ENCODE measurements at places on chromosomes 12 and 14.

DNA sequence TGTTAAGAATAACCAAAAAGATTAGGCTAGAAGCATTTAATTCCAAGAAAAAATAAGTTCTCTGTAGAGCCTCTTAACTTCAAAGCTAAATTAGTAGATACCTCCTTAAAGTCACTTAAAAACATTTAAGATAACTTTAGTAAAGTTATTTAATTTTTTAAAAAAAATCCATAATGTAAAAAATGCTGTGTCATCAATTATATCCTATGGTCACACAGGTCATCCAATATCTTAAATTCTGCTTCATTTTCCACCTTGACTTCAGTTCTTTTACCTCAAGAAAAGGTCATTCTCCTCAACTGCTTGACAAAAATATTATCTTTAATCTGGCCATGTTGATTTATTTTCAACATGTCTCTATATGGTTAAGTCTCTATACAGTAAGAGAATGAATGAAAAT is 274.3 kb downstream of the PRKD1 start:
- no peak for DNase-seq

- no peak for DNase-seq
These were observed 94.1 kb downstream of the ANO6 start for GRCh38 chr12:45309836-45310626.

DNA sequence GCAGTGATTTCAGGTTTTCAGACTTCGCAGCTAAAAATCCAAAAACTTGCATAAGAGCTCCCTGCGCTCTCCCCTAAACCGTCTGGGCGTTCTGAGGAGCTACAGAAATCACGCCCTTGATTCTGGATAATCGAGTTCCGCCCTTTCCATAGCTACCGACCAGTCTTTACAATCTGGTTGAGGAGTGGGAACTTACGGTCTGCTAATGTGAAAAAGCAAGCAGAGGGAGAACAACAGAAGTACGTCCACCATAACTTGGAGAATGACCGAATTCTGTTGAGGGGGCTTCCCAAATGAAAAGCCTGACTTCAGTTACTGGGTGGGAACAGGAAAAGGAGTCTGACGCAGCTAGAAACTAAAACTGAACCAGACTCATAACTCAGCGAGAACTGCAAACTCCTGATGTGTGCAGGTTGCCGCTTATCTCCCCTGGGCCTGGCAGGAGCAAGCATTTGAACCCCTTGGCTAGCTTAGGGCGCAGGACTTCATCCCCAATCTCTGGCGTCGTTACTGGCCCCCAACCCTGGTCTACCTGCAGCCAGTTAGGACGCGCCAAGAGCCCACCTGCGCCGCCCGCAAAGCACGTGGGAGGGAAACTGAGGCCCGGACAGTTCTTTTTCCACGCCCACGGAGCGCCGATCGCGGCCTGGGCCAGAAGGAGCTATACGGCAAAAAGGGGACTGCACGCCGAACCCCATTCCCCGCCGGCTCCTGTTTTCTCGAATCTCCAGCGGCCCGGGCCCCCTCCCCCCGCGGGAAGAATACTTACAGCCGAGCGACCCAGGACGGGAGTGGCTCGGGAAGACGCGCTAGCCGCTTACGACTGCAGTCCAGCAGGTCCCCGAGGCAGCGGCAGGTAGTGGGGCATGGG is 838 bp downstream of the LRIG3 start:
- peak; percentile 53 for DNase-seq

GRCh38 chr12:6770600-6770999 is 1.7 kb upstream of the LAG3 start:
- no peak for DNase-seq

DNA sequence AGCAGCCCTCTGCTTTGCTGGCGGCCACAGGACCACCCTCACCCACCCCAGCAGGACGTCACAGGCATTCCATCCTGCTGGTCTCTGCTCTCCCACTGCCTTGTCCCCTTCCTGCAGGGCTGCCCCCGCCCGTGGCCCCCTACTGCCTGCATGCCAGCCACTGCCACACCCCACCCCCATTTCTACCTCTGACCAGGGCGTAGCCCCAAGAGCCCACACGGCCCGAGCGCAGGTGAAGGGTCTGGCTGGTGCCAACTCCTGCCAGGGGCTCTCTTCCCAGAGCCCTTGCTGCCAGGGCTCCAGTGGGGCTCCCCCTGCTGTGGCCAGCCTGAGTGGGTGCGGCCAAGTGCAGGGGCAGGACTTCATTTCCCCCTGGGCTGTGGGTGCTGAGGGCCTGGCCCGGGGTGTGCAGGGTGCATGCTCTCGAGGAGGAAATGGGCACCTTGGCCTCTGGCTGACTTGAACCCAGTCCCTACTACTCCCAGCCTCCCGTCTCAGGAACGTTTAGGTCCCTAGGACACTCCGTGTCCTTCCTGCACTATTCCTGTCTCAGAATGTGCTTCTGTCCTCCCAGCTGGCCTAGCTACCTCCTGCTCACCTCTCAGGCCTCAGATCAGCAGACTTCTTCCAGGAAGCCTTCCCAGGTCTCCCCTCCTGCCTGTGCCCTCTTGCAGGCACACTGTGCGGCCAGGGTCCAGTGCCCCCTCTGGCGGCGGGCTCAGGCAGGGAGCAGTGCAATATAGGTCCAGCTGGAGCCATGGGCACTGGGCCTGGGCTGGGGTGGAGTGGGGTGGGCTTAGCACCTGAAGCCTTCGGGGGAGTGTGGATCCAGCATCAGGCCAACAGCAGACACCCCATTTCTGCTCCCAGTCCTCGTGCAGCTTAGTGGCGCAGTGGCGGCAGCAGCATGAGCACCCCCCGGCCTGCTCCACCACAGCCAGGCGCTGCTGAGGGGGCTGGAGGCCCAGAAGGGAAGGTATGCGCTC is 1.4 kb downstream of the LBHD2 start:
- DNase-seq: no peak

DNA sequence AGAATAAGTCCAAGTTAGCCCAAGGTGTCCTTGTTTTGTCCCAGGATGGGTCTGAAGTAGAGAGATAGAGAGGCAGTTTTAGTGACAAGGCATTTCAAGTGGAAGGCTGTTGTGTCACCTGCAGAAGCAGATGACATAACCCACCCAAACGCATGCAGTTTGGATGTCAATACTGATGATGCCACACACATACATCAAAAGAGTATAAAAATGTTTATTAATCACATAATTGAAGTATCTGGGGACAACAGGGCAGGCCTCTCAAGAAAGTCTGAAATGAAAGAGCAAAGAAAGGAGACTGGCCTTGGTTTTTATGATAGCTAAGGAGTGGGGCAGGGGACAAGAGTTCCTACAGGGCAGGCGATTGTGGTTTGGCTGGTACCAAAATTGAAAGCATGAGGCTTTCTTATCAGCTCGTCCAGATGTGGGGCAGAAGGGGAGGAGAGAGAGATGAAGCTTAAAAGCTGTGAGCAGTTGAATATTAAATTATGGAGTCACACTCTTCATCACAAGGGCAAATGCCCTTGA is 78.4 kb upstream of the TSPAN8 start:
- DNase-seq: no peak

DNA sequence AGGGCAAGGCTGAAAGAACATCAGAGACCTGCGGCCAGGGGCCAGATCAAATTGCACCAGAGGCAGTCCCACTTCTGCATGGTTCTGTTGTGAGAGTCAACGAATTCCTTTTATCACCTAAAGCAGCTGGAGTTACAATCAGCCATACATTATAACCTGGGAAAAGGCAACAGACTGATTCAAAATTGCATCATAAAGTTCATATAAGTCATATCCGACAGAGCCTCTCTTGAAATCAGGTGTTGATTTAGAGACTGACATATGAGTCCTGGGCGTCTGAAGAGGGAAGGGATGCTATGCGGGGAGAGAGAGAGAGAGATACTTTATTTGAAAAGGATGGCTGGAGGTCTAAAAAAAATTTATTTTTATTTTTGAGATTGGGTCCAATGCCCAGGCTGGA is 89.4 kb downstream of the EFCAB11 start:
- DNase-seq: no peak

DNA sequence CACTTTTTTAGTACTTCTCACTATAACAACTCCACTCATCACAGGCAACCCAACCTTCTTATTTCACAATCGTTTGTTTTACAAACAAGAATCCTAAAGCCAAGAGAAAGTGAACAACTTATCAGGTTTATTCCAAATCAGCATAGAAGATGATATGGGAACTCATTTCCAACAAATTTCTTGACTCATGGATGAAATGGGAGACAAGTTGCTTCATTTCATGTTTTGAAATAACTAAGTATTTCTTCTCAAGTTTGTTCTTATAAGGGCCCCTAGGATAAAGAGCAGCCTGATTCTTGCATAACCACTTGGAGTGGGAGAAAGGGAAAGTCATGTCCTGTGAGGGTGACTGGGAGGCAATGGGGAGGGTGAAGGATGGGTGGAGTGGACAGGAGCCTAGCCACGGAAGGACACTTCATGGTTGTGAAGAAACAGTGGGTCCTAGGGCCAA is 168.3 kb downstream of the DUSP6 start:
- no peak for DNase-seq

DNA sequence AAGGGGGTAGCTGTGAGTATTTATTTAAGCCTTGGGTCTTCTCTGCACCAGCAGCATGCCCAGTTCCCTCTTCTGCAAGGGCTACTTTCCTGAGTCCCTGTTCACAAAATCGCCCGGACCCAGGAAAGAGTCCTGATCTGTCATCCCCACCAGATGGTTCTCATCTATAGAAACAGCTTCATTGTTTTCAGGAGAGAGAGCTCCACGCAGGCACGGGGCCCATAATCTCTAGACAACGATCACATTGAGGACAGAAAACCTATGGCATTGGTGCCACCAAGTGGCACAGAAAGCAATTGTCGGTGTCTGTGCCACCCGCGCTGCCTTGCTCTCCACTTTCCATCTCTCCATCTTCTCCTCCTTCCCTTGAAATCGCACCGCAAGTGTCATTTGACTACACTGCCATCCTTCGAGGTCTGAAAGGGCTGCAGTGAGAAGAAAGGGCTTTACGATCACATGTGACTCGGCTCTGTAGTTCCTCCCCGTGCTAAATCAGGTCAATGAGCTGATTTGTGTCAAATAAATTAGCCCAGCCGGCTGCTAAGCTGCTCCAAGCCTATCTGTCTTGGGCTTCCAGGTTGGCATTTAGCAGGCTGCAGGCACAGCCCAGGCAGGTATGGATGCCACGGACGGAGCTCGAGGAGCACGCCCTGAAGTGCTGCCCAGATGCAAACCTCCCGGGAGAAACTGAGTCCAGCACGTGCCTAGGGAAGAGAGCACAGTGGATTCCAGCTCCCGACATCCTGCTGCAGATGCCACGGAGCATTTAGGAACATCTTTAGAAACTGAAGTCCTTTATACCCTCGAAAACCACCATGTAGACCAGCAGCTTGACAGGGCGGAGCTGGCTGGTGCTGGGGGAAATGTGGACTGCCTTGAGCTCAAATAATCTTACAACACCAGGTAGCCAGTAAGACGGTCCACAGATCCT is 28.8 kb downstream of the SPRING1 start:
- DNase-seq: peak; percentile 82

DNA sequence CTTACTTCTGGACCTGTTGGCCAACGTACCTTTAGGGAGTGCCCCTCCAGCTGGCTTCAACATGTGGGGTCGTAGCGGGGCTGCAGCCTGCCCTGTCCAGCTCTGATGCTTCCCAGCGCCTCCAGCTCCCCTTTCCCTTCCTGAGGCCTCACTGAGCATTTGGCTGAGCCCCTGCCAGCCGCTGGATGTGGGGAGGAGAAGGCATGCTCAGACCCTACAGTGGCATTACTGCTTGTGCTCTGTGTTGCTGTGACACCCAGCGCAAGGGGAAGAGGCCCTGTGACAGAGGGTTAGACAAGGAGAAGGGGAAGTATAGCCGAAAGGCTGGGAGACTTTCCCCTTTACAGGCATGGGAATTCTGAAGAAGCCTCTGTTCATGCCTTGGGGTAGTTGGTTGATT is 145.9 kb downstream of the PRKCH start:
- DNase-seq: no peak

DNA sequence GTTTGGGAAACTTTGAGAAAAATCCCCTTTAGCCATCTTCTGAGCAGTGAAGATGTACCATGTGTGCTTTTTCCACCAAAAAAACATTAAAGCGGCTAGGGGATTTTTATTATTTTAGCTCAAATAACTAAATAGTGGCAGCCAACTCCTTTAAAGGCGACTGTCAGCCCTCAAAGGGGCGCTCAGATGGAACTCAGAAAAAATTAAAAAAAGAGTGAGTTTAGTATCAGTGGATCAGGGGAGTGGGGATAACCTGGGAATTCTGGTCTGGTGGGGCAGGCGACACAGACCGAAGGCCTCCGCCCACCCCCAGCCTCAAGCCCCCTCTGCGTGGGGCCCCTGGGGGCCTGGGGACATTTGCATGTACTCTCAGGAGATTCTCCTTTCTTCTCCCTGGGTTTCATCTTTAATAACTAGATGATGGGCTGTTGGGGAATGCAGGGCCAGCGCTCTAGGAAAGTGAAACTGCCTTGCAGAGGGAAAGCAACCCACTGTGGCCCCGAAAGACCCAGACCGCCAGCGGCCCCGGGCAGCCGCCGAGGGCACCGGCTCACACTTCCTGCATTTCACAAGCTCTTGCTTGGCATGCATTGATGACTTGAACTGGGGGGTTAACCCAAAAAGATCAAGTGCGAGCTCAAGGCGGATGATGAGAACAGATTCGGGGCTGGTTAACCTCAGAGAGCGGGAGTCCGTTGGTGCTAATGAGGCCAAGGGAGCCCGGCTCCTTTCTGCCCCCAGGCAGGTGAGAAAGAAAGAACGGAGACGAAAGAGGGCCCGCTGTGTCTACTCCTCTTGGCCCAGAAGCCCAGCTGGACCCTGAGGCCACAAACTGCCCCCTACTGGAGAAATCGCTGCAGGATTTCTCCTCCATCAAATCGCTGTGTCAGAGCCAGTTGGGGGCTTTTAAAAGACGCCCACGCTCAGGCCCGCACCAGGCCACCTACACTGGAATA is 7.3 kb upstream of the BATF start:
- no peak for DNase-seq

DNA sequence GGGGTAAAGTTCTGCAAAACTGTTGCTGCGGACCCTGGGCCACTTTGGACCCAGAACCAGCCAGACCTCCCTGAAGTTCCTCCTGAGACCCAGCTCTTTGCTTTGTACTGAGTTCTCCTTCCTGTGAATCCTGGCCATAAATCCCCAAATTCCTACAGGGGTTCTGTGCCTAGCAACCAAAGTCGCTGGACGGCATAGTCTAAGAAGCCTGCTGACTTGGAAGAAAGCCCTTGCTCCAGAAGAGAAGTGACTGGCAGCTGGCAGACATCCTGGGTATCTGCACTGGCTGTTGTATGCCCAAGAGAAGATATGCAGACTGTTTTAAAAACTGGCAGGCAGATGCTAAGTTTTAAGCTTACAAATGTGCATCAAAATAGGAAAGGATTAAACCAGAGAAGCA is 99.9 kb upstream of the SLC24A4 start:
- no peak for DNase-seq

DNA sequence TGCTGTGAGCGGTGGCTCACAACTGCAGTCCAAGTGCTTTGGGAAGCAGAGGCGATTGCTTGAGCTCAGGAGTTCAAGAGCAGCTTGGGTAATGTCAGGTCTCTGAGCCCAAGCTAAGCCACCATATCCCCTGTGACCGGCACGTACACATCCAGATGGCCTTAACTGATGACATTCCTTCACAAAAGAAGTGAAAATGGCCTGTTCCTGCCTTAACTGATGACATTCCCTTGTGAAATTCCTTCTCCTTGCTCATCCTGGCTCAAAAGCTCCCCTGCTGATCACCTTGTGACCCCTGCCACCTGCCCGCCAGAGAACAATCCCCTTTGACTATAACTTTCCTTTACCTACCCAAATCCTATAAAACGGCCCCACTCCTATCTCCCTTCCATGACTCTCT is 48.6 kb downstream of the SLC25A47 start:
- DNase-seq: no peak
